Stimulated activated CD4-positive, alpha-beta T cell treated with anti-CD3 and anti-CD28 coated beads, Interleukin-4, amount 100 ng/mL, for 1 hour (primary cell): ENCODE measurements at places on chromosomes 2 and 18.
A peak's percentile ranks its signal among the peaks of the same experiment; 100 is the strongest.

DNA sequence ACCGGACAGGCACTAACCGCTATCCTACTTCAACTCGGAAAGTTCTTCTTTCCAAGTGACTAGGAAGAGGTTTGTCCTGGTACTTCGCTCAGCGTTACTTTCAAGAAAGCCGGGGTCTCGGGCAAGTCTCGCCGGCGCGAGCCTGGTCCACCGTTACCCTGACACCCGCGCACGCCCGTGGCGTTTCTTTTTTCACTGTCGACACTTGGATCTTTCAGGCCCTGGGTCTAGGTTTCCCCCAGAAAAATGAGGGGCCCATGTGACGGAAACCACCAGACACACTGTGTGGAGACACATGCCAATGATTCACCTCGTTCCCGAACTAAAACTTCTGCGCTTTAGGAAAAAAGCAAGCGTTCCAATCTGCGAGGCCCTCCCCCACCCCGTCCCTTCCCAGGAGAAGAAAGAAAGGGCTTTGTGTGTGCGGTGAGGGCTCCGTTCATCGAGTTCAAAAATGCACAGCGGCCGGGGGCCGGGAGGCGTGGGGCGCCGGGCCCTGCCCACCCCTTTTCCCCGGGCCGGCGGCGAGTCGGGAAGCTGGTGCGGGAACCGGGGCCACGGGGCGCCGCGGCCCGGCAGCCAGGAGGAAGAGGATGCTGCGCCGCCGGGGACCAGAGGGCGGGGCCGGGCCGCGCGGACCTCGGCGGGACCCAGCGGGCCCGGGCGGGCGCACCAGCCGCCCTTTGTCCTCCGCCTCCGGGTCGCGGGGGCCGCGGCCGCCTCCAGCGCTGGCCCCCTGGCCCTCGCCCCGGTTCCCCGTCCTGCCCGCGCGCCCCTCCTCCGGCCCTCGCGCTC, 2.6 kb downstream of the ZNF521 start:
- no peak for DNase-seq

DNA sequence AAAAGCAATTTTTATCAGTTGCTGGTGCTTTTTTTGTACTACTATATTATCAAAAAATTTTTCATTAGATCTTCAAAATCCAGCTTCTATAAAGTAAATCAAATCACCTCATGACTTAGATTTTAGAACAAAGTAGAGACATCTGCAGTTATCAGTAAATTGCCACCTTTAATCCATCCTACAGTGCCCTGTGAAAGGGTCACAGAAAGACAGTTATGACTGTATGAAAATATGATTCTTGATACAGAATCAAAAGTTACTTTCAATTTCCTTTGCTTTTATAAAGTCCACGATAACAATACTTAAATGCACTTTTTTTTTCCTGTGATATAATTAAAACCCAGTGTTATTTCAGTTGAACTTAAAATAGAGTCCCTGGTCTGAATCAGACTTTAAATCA, 61.4 kb downstream of the PRPF40A start:
- no peak for DNase-seq

DNA sequence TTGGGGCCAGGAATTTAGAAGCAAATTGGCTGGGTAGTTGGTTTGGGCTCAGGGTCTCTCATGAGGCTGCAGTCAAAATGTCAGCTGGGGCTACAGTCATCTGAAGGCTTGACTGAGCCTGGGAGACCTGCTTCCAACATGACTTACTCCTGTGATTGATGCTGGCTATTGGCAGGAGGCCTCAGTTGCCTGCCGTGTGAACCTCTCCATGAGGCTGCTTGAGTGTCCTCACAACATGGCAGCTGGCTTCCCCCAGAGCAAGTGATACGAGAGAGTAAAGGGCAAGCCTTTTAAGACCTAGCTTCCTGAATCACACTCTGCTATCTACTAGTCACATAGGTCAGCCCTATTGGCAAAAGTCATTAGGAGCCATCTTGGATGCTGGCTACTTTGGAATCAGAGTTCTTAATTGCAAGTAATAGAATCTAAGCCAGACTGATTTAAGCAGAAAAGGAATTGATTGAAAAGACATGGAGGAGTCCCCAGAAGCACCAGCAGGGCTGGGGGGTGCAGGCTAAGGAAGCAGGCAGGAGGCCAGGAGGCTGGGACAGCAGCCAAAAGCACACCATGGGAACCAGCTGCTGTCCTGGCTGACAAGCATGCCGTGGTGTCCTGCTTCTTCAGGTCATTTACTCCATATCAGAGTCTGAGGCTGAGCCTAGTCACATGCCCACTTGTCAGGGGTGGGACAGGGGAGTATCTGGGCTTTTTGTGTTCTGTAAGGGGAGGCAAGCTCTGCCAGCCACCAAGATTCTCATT, 7.8 kb upstream of the GIGYF2 start:
- no peak for DNase-seq

GRCh38 chr2:23480957-23481797, 96.2 kb downstream of the KLHL29 start:
- DNase-seq: no peak

- DNase-seq: no peak
Measured at GRCh38 chr18:57737400-57738060, 65.6 kb downstream of the ATP8B1 start.

DNA sequence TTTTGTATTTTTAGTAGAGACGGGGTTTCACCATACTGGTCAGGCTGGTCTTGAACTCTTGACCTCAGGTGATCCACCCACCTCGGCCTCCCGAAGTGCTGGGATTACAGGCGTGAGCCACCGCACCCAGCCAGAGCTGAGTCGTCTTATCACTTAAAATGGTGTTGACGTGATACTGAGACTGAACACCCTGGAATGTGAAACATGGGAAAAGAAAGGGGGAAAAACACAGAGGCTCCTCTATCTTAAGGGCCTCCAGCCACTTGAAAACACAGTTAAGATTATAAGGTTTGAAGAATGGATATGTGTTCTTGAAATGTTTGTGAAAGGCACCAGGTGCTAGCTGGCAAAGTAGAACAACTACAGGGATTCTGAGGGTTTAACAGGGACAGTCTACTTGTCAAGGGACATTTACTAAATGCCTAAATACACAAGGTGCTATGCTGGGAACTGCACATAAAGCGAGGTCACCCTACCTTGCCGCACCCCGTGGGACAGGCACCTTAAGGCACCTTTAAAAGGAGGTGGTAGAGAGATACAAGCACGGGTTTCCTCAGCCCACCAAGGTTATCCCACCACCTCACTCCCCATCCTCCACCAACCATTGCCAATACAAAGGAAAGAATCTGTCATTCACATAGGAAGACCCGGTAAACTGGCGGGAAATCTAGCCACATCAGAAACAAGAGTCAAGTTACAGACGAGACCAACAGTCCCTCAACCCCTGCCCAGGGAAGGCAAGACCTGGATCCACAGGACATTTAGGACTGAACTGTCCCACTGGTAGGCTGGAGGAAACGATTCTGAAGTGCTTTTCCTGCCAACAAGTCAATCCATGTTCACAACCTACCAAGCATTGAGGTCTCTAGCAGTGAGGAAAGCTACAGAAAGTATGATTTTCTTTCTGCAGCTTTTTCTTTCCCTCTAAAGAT, 43.4 kb downstream of the STK39 start:
- DNase-seq: no peak

DNA sequence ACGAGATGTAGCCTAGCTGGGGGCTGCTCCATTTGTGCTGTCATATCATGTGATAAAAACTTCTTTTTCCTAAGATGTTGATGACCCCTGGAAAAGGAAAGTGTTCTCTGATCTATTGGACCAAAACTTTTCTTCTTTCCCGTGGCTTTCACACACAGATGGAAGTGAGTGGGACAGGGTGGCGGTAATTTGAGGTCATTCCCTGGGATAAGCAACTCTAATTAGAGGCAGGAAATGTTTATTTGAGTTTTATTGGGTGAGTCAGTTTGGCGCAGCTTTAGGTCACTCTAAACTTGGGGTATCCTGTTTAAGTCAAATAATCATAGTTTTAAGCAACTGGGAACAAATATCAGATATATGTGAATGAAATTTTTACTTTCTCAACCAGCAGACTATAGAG, 221.0 kb upstream of the EPAS1 start:
- DNase-seq: no peak

DNA sequence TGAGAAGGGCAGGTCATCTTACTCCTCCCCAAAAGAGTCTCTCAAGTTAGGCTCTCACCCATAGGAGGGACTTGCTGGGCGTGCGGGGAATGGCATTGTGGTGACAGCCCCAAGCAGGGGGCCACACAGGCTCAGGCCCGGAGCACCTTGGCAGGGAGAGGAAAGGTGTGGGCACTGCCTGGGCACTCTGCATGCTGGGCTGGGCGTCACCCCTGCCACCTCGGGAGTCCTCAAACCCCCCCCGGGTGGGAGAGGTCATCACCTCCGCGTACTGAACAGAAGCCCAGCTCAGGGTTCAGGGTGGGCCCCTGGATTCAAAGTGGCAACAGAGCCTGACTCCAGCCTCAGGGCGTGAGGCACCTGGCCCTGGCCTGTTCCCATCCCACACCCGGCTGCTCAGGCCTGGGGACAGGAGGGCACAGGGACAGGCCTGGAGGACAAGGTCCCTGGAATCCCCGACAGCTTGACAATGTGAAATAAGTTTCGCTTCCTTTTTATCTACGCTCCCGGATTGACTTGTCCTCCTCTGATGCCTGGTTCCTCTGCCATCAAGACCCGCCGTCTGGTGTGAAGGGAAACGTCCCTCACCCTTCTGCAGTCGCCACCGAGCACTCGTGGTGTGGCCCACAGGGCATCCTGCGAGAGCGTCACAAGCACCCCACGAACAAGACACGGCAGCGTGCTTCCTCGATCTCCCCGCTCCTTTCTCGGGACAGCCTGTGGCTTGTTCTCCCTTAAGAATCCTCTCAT, 97.8 kb downstream of the HDAC4 start:
- peak; percentile 1 for DNase-seq

GRCh38 chr2:168348076-168348475, 100.7 kb upstream of the STK39 start:
- peak; percentile 4 for DNase-seq

GRCh38 chr2:68463287-68463877, 3.7 kb downstream of the FBXO48 start:
- no peak for DNase-seq

- DNase-seq: no peak
Measured at GRCh38 chr2:140641163-140641562, 1489.7 kb downstream of the LRP1B start.

GRCh38 chr2:237156031-237156856, 70.6 kb downstream of the COPS8 start:
- DNase-seq: peak; percentile 48

GRCh38 chr2:233418761-233419546, 64.7 kb downstream of the DGKD start:
- DNase-seq: peak; percentile 47

DNA sequence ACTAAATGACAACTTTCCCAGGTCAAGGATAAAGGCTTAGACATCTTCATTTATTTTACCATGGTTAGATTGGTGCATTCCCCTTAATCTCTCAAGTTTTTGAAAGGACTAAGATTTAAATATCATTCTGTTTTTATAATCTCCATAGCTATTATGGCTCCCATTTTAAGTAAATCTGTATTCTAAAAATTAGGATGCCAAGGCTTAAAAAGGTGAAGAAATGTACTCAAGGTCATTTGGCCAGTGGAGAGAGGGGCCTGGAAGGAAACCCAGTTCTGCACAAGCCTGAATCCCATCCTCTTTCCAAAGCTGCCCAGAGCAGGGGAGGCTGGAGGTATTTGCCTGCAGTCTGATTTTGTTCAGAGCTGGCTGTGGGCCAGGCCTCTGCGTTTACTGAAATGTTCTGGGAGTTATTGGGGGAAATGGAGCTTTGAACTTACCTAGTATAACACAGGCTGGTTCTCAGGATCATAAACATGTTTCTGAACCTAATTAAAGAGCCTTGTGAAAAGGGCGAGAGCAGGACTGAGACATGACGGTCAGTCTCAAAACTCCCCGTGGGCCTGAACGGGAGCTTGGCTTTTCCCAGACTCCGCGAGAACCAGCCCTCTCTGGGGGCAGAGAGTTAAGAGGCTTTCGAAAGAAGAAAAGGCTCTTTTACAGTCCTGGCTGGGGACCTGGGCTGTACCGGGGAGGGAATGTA, 85.6 kb downstream of the DDX1 start:
- no peak for DNase-seq

GRCh38 chr2:14673351-14673875, 40.9 kb downstream of the LRATD1 start:
- no peak for DNase-seq

- DNase-seq: no peak
Measured at GRCh38 chr2:12083081-12083581, 336.7 kb downstream of the LPIN1 start.

DNA sequence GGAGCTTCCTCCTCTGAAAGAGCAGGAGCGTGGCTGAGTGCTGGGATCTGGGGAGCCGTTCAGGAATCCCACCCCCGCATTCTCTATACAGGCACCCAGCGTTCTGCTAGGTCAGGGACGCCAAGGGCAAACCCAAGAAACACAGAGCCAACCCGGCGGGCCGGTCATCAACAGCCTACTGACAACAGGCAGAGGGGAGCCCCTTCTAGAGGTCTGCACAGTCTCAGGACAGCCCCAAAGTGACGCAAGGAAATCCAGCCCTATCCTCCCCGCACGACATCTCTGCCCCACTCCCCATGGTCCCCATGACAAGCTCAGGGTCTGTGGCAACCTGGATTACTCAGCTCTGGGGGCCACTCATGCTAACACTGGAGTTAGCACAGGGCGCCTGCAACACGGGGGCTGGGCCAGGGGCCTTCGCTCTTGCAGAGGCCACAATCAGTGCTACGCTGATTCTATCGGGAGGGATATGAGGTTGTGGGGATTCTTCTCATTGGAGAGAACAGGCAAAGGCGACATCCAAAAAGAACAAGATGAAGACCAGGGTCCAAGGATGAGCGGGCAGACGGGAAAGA, 81.6 kb downstream of the PXDN start:
- no peak for DNase-seq

DNA sequence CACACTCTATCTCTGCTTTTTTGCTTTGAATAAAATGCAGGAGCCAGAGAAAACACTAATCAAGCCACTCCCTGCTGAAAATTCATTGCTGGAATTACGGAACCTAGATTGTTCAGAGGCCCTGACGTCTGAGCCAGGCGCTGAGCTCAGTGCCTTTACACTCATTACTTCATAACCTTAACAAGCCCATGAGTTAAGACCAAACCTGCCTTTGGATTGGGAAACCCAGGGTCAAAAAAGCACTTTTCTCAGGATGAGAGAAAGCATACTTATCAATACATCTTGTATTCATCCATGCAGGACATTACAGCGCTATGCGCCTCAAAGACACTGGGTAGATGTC, 762 bp downstream of the INO80C start:
- DNase-seq: no peak

DNA sequence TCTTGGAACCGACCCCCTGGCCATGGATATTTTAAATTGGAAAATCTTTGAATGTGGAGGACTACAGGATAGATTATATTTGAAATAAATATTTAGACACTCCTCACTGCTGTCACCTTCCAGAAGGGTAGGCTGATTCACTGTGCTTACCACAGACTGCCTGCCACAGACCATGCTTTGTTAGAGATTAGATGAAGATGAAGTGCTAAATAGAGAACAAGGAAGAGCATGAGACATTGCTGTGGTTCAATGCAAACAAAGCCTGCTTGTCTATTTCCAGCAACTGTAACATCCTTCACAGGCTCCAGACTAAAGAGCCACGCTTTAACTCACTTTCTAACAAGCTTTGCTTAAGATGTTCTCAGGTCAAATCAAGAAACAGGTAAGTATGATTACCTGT, 81.0 kb upstream of the TMEM17 start:
- no peak for DNase-seq

GRCh38 chr2:203549406-203549805, 14.3 kb upstream of the RAPH1 start:
- no peak for DNase-seq
